ENCODE measurements at places on chromosomes 11 and 22.

- no peak for DNase-seq
Observed at GRCh38 chr22:19522190-19522880, 1.9 kb downstream of the CLDN5 start.

- no peak for DNase-seq
Observed at GRCh38 chr22:41638748-41639147, 17.7 kb downstream of the XRCC6 start.

DNA sequence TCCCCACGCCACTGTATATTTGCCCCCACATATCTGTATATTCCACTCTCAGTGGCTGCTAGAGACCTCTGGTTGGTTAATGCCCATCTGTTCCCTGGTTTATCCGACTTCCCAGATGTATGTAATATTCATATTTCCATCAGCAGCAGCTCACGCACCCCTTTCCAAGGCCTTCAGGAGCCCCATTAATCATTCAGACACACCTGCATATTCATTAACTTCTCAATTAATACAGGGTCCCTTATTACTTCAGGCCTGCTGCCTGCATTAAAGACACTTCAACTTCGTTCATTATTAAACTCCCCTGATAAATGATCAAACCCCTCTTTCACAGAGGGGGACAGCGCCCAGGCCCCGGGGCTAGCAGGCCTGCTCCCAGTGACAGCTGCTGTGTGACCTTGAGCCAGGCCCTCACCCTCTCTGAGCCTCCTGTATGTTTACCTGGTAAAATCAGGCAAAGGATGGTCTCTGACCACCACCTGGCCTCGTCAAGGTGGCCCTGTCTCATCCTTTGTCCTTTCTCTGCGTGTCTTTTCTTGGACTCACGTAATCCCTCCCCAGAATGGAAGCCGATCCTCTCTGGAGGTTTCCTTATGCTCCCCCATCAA is 34.5 kb downstream of the ELFN2 start:
- DNase-seq = no peak

- no peak for DNase-seq
Observed at GRCh38 chr11:59416613-59417012, 9.6 kb downstream of the OR5A2 start.

- DNase-seq = no peak
Observed at GRCh38 chr11:44992181-44992582, 41.5 kb upstream of the TP53I11 start.

- DNase-seq = no peak
Observed at GRCh38 chr11:81007046-81007445, 1566.2 kb upstream of the TENM4 start.

DNA sequence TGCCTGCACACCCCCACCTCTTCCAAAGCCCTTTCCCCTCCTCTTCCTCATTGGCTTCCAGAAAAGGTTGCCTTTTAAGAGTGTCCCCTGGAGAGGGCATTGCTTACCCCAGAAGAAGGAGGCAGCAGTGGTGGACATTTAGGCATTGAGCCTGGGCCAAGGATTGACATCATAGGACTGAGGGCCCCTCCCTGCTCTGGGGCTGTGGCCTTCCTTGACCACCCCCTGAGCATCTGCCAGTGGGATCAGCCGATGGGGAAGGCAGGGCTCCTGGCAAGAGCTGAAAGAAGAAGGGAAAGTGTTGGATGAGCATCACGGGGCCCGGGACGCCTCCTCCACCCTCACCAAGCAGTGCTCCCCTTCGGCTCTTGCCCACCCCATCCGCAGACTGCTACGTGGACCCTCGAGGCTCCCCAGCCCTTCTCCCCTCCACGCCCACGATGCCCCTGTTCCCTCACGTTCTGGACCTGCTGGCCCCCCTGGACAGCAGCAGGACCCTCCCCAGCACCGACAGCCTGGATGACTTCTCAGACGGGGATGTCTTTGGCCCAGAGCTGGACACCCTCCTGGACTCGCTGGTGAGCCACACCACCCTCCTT is 37.4 kb downstream of the ZC3H7B start:
- no peak for DNase-seq

DNA sequence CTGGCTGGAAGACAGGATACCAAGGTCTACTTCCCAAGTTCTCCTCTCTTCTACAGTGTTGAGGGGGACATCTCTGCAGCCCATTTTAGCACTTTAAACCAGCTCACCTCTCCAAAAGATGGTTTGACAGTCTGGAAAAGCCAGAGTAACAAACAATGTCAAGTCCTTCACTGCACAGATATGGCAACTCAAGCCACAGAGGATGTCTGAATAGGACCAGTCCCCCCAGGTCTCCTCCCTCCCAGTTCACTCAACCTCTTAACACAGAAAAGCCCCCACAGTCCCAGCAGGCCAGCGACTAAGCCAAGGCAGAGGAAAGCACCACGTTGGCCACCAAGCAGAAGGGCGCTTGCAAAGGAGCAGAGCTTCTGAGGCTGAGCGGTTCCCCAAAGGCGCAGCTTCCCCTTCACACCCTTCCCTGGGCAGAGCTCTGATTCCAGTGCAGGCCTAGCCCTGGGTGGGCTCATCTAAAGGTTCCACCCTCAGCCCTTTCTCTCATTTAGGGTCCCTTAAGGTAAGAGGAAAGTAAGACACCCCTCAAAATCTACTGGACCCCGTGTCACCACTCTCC is 62.7 kb downstream of the PAK1 start:
- peak; percentile 38 for DNase-seq

- no peak for DNase-seq
Observed at GRCh38 chr11:1701091-1701807, 4.3 kb downstream of the KRTAP5-6 start.

- no peak for DNase-seq
Observed at GRCh38 chr11:132158091-132158490, 787.7 kb downstream of the NTM start.

- DNase-seq = no peak
Observed at GRCh38 chr11:83813296-83813695, 527.1 kb upstream of the CCDC90B start.
